ENCODE measurements at places on chromosomes 6 and 20.

DNA sequence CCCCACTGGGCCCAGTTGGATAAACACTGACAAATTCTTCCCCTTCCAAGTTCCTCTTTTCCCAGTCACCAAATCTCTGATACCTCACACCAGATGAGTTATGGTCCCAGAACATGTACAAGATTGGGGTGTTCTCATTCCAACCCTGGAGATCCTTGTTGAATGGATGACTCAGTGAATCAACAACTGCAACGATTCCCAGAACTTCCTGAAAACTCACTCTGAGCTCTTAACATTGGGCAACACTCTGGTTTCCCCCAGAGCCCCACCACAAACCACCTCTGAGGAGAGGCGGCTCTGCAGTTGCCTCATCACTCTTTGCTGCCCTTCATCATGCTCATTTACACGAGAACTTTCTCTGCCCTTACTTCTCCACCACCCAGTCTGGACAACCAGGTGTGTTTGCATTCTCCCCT is 115.2 kb downstream of the MRPL14 start:
- no peak for DNase-seq

DNA sequence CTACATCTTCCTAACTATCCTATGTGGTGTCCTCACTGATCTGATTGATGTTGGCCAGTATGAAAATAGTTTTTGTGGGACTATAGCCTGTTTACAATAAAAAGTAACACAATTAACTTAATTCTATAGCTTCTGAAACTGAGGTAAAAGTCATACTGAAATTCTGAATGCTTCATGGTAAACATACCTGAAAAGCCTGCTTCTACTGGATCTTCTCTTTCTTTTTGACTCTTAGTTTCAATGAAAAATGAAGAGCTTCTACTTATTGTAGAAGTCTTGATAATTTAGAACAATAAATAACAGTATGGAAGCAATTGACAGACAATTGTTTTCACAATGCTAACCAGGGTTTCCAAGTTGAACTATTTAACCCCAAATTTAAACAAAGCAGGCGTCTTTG is 383.9 kb upstream of the MMS22L start:
- no peak for DNase-seq

GRCh38 chr6:47344022-47344421 is 34.3 kb upstream of the TNFRSF21 start:
- DNase-seq: no peak

DNA sequence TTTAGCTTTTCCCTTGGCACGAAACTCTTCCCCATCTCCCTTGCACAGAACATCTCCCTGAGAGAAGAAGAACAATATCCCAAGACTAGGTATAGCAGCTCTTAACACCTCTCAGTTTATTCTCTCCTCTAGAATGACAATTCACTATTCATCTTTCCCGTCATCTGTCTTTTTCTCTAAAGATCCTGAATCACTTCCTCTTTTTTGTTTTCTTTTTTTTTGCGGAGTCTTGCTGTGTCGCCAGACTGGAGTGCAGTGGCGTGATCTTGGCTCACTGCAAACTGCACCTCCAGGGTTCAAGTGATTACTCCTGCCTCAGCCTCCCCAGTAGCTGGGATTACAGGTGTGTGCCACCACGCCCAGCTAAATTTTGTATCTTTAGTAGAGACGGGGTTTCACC is 574.4 kb upstream of the MAP3K7 start:
- no peak for DNase-seq

DNA sequence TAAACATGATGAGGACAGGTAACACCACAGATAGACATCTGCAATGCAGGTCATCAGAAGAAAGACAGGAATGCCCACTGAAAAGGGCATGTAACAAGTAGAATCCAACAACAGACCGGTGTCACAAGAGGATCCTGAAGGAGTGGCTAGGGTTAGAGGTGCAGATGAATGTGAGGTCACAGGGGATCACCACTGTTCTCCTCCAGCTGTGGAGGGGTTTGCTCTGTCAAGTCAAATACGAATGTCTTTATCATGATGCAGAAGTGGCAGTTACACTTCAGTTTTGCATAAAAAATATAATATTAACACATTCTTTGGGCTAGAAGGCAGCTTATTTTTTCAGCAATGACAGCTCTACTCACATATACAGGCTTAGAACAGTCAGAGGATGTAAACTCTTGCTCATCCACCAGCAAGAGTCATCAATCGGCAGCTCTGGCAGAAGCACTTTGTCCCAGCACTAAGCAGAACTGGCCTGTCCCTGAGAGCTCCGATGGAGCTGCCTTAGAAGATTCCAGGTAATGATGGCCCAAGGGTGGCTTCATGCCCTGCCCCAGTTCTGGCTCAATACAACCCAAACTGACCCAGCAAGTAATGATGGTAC is 130.4 kb upstream of the TRAF3IP2 start:
- DNase-seq: no peak

GRCh38 chr6:106060167-106060566 is 26.0 kb upstream of the PRDM1 start:
- no peak for DNase-seq

GRCh38 chr20:14751191-14751590 is 413.8 kb upstream of the FLRT3 start:
- no peak for DNase-seq

DNA sequence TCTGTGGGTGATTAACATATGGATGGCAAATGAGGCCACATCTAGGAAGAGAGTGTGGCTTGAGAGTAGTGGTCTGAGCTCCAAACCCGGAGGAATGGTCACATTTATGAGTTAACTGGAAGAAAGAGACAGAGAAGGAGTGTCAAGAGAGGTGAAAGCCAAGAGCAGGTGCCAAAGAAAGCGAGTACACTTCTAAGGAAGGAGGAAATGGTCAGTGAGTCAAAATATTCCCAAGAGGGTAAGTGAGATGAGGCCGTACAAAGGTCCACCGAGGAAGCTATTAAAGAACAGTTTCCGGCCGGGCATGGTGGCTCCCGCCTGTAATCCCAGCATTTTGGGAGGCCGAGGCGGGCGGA is 104.5 kb upstream of the RNF24 start:
- no peak for DNase-seq

Data from stimulated activated naive B cell treated with anti-CD40 and anti-IgM and Interleukin-4, amounts not matched to agents 10 μg/mL and 1 μg/mL and 100 μg/mL, for 72 hours (primary cell).